ENCODE measurements at places on chromosomes 5 and 9.

- peak; percentile 69 for DNase-seq
Measured at GRCh38 chr5:65102976-65103711, 334.4 kb downstream of the CWC27 start.

GRCh38 chr5:132353486-132353995, 16.0 kb upstream of the SLC22A5 start:
- no peak for DNase-seq

DNA sequence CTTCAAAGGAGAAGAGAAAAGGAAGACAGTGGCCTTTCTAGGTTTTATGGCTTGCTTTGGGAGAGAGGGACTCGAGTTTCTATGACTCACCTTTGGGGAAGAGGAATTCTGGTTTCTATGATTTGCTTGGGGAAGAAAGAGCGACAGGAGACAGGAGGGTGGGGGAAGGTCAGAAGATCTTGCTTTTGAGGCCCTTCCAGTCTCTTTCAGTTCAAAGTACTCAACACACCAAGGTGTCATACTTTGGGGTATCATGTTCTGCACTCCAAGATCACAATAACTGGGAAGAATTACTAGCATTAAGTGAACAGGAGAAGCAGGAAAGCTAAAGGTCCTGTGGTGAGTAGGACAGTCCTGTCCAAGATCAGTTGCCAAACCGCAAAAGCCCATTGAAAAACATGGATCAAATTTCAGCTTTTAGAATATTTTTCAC, 324.5 kb downstream of the ARHGEF28 start:
- no peak for DNase-seq

DNA sequence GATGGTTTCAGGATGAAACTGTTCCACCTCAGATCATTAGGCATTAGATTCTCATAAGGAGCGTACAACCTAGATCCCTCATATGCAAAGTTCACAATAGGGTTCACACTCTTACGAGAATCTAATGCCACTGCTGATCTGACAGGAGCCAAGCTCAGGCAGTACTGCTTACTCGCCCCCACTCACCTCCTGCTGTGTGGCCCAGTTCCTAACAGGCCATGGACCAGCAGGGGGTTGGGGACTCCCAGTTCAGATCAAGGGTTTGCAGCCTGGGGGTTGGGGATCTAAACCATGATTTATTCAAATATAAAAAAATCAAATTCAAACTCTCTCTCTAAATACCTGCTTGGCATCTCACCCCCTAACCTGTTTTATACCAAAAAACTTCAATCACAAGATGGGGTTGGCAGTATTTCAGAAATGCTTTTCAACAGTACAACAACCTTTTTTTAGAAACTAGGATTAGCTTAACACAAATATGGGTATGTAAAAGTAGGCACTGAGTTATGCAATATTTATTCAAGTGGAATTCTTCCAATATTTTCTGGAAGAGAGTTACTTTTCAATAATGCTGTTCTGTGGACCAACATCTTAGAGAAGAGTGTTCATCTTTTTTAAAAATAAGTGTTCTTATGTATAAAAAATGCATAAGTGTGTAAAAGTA, 30.1 kb upstream of the SLC12A2 start:
- no peak for DNase-seq

DNA sequence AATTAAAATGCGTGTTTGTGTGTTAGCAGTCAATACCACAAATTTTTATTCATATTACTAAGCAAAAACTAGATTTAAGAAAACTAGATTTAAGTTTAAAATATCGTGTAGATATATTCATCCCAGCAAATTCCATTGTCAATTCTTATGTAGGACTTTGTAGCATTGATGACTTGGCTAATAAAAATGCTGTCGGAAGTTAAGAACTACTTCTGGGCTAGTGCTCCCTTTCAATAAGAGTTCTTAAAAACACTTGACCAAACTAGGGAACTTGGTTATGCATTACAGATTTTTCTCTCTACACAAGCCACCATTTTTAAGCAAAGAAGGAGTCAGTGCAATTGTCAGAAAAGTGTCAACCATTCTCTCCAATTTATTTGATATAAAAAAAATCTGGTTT, 68.7 kb upstream of the RAD23B start:
- DNase-seq = no peak

DNA sequence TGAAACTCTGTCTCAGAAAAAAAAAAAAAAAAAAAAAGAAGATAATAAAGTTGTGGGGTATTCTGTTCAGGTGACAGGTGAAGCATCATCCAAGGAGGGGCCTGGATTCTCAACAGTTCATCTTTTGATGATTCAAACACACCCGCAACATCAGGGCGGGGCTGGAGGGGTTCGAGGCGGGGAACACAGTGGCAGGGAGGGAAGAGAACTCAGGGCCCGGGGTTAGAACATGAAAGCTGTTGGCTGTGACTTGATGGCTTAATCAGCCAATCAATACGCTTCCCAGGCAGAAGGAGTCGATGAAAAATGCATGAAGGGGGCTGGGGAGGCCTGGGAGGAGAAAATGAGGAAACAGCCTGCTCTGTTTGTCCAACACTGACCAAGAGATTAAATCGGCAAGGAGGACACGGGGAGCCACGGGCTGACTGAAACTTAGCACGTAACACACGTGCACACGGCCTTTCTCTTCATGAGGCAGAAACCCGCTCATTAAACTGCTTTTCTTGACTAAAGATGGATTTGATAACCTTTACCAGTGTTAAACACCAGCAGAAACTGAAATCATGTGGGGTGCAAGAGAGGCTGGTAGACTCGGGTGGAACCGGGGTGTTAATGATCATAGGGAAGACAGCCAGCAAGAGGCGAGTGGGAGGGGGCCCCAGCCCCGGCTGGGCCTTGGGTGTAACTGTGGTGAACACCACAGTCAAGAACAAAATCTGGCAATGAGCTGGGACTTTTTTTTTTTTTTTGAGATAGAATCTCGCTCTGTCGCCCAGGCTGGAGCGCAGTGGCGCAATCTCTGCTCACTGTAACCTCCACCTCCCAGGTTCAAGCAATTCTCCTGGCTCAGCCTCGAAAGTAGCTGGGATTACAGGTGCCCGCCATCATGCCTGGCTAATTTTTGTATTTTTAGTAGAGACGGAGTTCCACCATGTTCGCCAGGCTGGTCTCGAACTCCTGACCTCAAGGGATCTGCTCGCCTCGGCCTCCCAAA, 105.7 kb upstream of the RAPGEF1 start:
- DNase-seq = no peak

DNA sequence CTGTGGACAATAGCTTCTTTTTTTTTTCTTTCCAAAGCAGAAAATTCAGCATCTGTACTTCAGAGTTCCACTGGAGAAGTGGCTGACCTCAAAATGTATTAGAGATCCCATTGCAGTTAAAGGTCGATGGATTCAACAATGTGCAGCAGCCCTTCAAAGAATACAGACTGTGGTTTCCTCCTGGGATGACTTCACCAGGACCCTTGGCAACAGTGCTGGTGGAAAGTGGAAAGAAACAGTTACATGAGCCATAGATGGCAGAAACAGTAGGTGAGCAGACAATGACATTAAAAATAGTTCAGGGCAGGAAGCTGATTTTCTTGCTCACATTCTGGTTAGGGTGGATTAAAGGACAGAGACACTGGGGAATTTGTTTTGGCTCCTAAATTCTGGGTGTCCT, 62.4 kb downstream of the SLC28A3 start:
- DNase-seq = no peak

DNA sequence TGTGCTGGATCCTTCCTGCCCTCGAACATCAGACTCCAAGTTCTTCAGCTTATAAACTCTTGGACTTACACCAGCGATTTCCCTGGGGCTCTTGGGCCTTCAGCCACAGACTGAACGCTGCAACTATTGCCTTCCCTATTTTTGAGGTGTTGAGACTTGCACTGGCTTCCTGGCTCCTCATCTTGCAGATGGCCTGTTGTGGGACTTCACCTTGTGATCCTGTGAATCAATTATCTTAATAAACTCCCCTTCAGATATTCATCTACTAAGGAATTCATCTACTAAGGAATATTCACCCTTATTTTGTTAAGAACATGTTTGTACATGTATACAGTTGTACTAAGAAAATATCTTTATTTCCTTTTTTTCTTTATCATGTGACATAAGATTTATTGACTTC, 1079.7 kb downstream of the CDH12 start:
- DNase-seq = no peak
